Hypothalamus (tissue), 51 donors: ENCODE measurements at places on chromosomes 6 and 20.

DNA sequence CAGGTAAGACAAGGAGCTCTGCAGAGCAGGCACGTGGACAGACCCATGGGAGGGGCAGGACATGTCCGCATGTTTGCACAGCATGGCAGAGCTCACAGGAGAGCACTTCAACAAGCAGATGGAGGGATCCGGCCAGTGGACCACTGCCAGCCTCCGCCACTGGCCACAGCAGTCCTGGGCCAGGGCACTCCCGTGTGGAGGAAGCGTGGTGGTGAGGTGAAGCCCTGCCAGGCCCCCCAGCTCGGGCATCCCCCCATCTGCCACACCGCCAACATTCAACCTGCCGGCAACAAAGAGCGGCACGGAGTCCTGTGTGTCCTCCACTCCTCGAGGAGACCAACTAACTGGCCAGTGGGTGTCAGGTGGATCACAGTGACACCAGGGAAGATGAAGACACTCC is 104.3 kb upstream of the AGPAT4 start:
- no peak for DNase-seq

GRCh38 chr6:27539551-27539950 is 66.6 kb upstream of the ZNF184 start:
- DNase-seq: no peak

DNA sequence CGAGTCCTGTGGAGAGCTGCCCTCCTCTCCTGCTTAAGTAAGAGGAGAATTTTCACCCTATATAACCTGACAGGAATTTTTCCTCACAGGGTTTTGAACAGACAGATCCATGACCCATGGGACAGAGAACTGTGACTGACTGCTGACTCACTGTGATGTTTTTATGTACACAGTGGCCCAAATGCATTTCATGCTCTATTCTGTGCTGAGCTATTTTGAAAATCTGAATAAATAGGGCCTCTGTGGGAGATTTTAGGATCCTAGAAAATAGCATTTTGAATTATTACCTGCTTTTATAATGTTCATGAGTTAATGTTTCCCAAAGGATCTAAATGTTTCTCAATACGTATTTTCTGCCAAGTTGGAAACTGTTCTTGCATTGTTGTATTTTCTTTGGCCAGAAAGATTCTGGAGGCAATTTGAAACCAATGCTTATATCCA is 577.4 kb downstream of the HTR1B start:
- no peak for DNase-seq

DNA sequence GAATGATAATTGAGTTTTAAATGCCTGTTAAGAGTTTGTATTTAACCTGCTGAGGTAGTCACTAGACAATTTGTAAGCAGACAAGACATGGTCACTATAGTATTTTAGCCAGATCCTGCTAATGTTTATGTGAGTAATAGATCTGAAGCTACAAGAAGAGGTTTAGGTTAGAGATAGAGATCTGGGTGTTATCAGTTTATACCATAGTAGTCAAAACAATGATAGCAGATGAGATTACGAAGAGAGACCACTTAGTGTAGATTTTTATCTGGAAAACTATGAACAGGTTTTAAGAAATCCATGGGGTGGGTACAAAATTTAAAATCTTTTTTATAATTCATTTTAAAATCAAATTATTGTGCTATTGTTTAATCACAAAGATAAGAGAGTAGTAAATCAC is 47.5 kb downstream of the PHIP start:
- DNase-seq: no peak

GRCh38 chr6:148398678-148399077 is 56.0 kb downstream of the SASH1 start:
- DNase-seq: no peak

DNA sequence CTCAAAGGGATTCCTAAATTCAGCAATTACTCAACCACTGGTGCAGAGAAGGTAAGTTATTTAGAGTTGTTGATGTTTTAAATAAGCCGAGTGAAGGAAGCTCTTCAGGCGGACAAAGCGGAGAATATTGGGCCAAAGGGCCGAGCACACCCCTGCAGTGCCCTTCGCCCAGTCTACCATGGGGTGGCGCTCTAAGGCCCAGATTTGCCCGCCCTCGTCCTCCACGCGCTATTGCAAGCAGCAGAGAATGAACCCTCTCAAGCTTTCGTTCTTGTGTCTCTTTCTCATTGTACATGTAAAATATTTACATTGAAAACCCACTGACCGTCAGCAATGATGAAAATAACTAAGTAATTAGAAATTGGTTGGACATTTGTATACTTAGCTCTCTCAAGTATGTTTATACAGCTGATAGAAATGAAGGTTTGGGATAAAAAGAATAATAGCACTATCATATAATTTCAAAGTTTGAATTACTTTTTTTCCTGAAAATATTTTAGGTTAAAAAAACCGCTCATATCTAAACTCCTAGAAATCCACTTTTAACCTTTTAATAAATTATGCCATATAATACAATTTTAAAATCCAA is 195.0 kb upstream of the CEP162 start:
- DNase-seq: no peak

DNA sequence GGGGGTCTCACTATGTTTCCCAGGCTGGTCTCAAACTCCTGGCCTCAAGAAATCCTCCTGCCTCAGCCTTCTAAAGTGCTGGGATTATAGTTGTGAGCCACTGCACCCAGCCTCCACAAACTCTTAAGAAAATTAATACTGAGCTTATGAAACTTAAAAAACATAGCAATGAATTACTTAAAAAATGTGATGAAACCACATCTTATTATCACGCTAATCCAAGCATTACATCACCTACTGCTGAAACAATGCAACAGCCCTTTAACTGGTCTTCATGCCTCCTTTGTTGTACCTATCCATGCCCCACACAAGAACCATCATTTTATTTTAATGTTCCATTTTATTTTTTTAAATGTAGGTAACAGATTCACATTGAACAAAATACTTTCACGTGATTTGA is 24.9 kb downstream of the SESN1 start:
- DNase-seq: no peak

GRCh38 chr20:34998331-34998950 is 42.8 kb downstream of the MYH7B start:
- DNase-seq: no peak

- DNase-seq: no peak
Observed at GRCh38 chr6:144065213-144065660, 30.1 kb downstream of the SF3B5 start.

GRCh38 chr20:58042591-58042990 is 185.9 kb downstream of the ANKRD60 start:
- DNase-seq: no peak
